ENCODE measurements at places on chromosomes 6 and 20.

GRCh38 chr6:35737413-35738211 lies 780 bp downstream of the ARMC12 start:
- peak; percentile 75 for DNase-seq

DNA sequence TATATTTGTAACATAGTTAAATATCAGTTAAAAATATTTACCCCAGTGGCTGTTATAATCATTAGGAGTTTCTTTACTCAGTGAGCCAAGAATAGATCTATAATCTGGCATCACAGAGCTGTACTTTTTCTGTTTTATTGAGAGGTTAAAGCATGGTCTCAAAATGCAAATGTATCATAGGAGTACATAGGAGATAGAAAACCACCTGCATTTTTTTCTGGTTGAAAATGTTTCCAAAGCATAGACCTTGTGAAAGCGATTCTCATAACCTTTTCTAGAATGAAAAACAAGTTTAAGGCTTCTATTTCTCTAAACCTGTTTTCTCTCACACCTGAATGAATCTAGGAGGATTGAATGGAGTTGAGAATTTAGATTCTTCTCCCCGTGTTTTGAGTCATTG lies 14.4 kb downstream of the KCNQ5 start:
- no peak for DNase-seq

GRCh38 chr6:130138116-130138908 lies 84.4 kb downstream of the SAMD3 start:
- no peak for DNase-seq

DNA sequence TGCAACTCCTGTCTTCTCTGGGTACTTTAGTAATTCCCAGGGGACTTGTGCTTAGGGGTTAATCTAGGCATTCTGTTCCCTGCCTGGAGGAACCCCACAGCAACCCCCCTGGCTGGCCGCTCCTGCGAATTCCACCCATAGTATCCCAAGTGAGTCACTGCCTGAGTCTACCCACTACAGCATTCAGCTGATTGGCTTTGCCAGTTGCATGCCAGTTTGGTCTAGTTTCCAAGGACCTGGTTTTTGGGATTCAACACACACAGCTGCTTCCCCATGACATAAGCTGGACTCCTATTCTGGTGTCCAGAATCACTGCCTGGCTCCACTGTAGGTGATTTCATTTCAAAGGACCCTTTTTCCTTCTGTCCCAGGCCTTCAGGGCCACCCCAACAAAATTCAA lies 40.3 kb downstream of the PLCG1 start:
- peak; percentile 90 for DNase-seq

- peak; percentile 86 for DNase-seq
Measured at GRCh38 chr20:47792021-47792618, 6.8 kb upstream of the SULF2 start.

DNA sequence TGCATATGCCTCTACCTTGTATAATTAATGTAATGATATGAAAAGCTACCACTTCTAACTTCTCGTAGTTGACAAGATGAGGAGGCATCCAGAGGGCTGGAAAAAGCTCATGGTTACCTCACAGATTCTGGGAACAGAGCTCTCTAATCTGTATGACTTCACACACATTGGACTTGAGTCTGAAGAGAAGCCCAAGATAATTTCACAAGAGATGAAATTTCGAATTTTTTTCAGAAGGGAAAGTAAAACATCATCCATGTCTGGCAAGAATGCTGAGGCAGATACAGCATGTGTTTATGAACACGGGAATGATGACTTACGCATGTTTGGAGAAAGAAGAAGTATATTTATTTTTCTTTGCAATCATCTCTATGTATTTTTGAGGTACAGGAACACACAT lies 141.8 kb upstream of the TENT5A start:
- DNase-seq: no peak

- peak; percentile 95 for DNase-seq
Measured at GRCh38 chr20:11267131-11267761, 593.4 kb upstream of the JAG1 start.
